ENCODE measurements at places on chromosomes 16 and 17. TPM values are rescaled to one million over a fixed set of nuclear protein-coding genes. Genes with fewer than 3 reads are reported as not detected.

Gene CA7
- polyA plus RNA-seq = 45.9 TPM

Gene SCGB1C2
- polyA plus RNA-seq = not detected

Gene SLC5A2
- polyA plus RNA-seq = 1.3 TPM

Gene OR4D2
- polyA plus RNA-seq = not detected

Gene TBC1D3E
- 10.3 TPM for polyA plus RNA-seq

Gene CDH5
- 0.81 TPM for polyA plus RNA-seq

DNA sequence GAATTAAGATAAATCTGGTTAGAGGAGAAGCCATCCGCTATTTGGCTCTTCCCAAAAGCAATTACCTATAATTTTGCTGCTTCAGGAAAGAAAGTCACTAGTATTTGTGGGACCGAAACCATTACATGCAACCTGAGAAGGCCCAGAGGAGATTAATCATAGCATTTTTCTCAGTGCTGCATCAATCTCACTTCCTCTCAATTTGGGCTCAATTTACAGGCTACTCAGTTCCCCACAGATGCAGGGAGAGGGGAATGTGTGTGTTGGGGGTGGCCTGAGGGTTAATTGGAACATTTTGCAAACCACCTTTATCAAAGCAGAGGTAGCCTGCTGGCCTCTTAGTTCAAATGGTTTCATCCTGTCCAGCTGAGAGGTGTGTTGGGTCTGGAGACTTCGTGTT lies 394.7 kb upstream of the ASIC2 start:
- H3K4me1 ChIP-seq = no peaks in the 10 kb centered on the region
- H3K27ac ChIP-seq = no peak overlapping the region
- no peaks in the 10 kb centered on the region for H3K27me3 ChIP-seq
- no peak overlapping the region for H3K4me3 ChIP-seq
- no peaks in the 10 kb centered on the region for H3K36me3 ChIP-seq

DNA sequence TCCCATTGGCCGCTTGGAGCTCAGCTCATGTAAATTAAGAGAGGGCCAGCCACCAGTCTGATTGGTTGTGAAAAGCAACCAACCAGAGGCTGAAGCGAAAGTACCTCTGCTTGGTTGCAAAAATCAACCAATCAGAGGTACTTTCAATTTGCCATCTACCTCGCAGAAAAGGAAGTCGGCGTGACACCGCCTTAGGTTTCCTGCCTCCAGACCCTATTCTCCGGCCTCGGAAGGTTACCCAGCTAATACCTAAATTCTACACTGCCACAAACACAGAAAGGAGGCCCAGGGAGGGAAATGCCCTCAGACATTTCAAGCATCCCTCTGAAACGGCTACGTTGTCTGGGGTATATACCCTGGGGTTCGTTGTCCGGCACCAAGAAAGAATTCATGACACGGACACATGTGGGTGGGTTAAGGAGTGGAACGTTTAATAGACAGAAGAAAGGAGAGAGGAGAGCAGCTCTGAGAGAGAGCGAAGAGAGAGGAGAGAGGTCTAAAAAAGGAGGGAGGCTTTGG lies 481.3 kb downstream of the TMEM114 start:
- no peaks in the 10 kb centered on the region for H3K4me1 ChIP-seq
- no peak for DNase-seq
- no peaks in the 10 kb centered on the region for H3K36me3 ChIP-seq
- no peak overlapping the region for H3K27ac ChIP-seq
- H3K4me3 ChIP-seq = no peak overlapping the region

DNA sequence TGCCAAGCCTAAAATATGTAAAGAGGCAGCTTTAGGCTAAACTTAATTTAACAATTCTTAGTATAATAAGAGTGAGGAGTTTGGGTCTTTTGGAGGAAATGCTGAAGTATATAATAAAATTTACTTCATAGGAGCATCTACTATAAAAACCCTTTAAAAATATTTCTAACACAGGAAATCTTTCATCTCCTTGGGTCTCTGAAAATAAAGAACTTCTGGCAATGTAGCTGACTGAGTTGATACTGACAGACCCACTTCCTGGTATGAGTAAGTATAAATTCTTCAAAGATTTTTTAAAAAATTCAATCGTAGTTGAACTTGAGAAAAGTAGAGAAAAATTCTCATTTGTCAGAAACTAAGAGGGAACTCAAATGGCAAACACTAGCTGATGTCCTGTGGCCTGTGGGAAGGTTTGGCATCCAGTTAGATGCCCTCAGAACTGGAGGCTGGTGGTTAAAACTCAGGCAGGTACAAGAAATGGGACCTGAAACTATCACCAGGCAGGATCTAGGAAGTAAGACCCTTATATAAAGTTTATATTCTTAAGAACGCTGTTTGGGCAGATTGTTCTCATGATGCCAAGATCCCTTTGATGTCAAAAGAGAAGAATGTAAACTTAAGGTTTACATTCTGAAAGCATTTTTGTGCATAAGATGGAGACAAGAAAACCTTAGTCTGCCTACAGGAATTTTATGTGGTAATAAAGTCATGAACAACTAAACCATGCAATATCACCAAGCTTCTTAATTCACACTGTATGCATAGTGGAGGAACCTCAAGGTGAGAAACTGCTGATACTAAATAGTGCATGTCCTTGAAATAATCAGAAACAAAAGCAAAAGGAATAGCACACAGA lies 6.2 kb downstream of the KRTAP4-6 start:
- H3K27ac ChIP-seq = no peak overlapping the region
- no peaks in the 10 kb centered on the region for H3K27me3 ChIP-seq
- no peaks in the 10 kb centered on the region for H3K36me3 ChIP-seq

DNA sequence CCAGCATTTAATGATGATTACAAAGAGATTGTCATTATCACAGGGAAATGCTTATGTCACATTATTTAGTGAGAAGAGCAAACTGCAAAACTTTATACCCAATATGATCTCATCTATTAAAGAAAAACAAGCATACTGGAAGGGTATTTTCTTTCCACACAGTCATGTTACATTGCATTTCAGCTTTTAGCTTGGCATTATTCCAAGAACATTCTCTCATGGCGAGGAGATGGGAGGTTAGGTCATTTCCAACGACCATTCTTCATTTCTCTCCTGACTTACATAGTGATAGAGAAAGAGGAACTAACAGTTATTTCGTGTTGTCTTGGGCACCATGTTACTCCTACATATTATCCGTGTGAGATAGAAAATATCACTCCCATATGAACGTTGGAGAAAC lies 309.4 kb upstream of the XYLT1 start:
- H3K36me3 ChIP-seq = no peaks in the 10 kb centered on the region
- no peak for DNase-seq
- no peaks in the 10 kb centered on the region for H3K27me3 ChIP-seq
- H3K4me1 ChIP-seq = no peaks in the 10 kb centered on the region
- no peak overlapping the region for H3K27ac ChIP-seq

- no peak overlapping the region for H3K27ac ChIP-seq
- no peak overlapping the region for H3K4me3 ChIP-seq
- no peaks in the 10 kb centered on the region for H3K27me3 ChIP-seq
- peaks cover 10% of the 10 kb centered on the region for H3K4me1 ChIP-seq
- no peaks in the 10 kb centered on the region for H3K36me3 ChIP-seq
- no peak for DNase-seq
Measured at GRCh38 chr17:56142781-56143180, 10.5 kb upstream of the ANKFN1 start.

DNA sequence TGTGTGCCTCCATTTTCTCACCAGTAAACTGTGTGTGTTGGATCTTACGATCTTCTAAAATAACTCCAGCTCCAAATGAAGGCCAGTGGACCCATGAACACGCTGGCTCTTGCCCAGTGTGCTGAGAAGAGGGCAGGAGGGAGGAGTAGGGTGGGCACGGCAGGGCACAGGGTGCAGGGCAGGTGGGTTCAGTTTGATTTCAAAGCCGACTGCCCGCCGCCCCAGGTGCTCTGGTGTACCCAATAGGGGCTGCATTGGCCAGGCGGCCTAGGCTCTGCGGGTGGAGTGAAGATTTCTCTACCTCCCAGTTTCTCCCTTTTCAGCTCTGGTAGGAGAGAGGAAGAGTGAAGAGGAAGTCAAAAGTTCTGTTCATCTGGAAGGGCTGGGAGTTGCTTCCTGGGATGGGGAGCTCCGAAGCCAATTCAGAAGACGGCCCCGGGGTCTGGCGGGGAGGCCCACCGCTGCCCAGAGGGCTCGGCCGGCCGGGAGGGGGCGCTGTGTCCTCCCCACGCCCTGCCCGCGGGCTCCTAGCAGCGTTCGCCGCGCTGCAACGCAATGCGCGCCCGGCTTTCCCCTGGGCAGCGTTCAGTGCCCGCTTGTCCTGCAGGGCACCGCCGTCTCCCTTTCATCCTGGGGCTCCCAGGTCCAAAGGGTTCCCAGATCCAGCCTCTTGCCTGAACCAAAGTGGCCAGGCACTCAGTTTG lies 1.1 kb upstream of the CRHR1 start:
- H3K36me3 ChIP-seq = no peaks in the 10 kb centered on the region
- no peak overlapping the region for H3K4me3 ChIP-seq
- DNase-seq = peak; percentile 41
- peaks cover 9% of the 10 kb centered on the region for H3K4me1 ChIP-seq
- H3K27ac ChIP-seq = no peak overlapping the region

GRCh38 chr17:43579566-43580140 lies 33.5 kb upstream of the ETV4 start:
- no peaks in the 10 kb centered on the region for H3K27me3 ChIP-seq
- H3K27ac ChIP-seq = no peak overlapping the region
- peaks cover 3% of the 10 kb centered on the region for H3K4me1 ChIP-seq

DNA sequence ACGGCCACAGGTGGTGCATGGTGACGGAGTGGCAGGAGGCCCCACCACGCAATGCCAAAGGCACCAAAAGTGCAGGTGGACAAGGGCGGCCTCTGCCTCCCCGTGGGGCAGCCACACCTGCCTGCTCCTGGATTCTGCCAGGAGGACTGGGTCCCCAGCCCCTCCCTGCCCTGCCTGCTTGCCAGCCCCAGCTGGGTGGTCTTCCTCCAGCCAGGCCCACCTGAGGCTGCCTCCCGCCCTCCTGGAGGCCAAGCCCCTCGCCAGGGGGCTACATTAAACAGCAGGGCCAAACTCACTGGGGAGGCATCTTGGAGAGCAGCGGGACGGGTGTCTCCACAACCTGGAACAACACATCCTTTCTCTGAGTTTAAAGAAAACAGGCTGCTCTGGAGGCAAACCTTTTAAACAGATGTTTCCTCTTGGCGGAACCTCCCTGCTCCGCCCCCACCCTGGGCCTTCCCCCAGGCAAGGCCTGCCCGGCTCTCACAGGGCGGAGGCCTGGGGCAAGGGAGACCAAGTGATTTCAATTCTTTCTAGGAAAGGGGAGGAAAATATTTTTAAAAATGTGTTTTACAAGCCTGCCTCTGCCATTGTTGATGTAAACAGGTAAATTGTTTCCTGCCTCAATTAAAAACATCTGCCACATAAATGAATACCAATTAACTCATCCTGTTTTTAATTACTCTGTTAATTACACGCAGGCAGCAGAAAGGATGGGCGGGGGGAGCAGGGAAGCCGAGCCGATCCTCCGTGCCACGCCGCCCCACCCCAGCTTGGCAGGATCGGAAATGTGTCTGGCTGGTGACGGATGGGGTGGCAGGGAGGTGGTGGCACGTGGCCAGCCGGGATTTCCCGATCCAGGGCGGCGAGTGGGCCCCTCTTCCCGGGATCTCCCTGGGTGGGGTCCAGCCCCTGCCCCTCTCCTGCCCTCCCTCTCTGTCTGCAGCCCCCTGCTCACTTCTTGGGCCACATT lies 54.4 kb upstream of the PABPN1L start:
- H3K27me3 ChIP-seq = no peaks in the 10 kb centered on the region
- no peak for DNase-seq
- no peak overlapping the region for H3K4me3 ChIP-seq
- peaks cover 7% of the 10 kb centered on the region for H3K4me1 ChIP-seq

GRCh38 chr16:50509521-50510341 lies 38.5 kb upstream of the NKD1 start:
- H3K27ac ChIP-seq = no peak overlapping the region
- H3K4me1 ChIP-seq = no peaks in the 10 kb centered on the region
- H3K36me3 ChIP-seq = no peaks in the 10 kb centered on the region
- no peak overlapping the region for H3K4me3 ChIP-seq
- H3K27me3 ChIP-seq = no peaks in the 10 kb centered on the region
- no peak for DNase-seq

- H3K27me3 ChIP-seq = no peaks in the 10 kb centered on the region
- H3K27ac ChIP-seq = no peak overlapping the region
- H3K36me3 ChIP-seq = peaks cover 2% of the 10 kb centered on the region
- no peaks in the 10 kb centered on the region for H3K4me1 ChIP-seq
- DNase-seq = peak; percentile 36
- peak overlapping the region; percentile 94 for H3K4me3 ChIP-seq
Measured at GRCh38 chr17:80413771-80414507, 1.0 kb upstream of the ENDOV start.

GRCh38 chr16:46811682-46812081 lies 19.3 kb downstream of the C16orf87 start:
- H3K4me3 ChIP-seq = no peak overlapping the region
- H3K27me3 ChIP-seq = no peaks in the 10 kb centered on the region
- no peaks in the 10 kb centered on the region for H3K4me1 ChIP-seq
- H3K36me3 ChIP-seq = peaks cover 2% of the 10 kb centered on the region
- no peak for DNase-seq

GRCh38 chr17:77164483-77165091 lies 23.8 kb downstream of the SEC14L1 start:
- no peak overlapping the region for H3K4me3 ChIP-seq
- H3K36me3 ChIP-seq = no peaks in the 10 kb centered on the region
- no peaks in the 10 kb centered on the region for H3K27me3 ChIP-seq
- DNase-seq = no peak
- H3K27ac ChIP-seq = peak overlapping the region; percentile 62

GRCh38 chr17:57569853-57570252 lies 175.2 kb downstream of the CCDC182 start:
- no peak overlapping the region for H3K4me3 ChIP-seq
- H3K27ac ChIP-seq = no peak overlapping the region
- no peaks in the 10 kb centered on the region for H3K36me3 ChIP-seq
- H3K4me1 ChIP-seq = peaks cover 7% of the 10 kb centered on the region
- no peak for DNase-seq

DNA sequence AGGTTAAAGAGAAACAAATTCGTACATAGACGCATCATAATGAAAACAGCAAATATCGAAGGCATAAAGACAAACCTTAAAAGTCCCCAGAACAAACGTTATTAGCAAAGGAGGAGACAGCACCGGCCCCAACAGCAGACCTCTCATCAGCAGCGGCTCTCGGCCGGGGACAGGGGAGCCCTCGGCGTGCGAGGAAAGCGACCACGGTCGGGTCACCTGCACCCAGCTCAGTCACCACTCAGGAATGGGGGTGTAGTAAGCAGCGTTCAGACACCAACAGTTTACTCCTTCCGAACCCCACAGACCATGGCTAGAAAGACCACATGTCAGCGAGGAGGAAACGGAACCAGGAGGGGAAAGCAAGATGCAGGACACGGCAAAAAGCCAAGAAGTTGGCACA lies 109.3 kb upstream of the CHMP6 start:
- H3K27ac ChIP-seq = no peak overlapping the region
- DNase-seq = no peak
- H3K4me3 ChIP-seq = no peak overlapping the region

DNA sequence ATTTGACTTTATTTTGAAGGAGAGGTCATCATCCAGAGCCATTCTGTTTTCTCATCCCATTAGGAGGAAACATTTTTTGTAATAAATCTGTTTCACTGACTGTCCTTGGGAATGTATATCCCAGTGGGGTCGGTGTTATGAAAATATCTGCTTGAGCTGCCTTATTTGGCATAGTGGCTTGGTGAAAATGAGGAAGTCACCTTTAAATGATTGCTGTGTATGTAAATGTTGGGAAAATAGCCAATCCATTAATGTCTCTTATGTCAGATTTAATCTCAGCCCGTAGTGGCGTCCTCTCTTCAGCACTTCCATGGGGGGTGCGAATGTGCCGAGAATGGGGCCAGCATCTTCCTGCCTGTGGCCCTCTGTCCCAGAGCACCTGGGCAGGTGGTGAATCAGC lies 57.6 kb downstream of the BANP start:
- no peak for DNase-seq
- H3K4me1 ChIP-seq = no peaks in the 10 kb centered on the region
- H3K36me3 ChIP-seq = peaks cover 45% of the 10 kb centered on the region
- H3K27ac ChIP-seq = no peak overlapping the region

All from small intestine (tissue), 16 donors.